ENCODE measurements at places on chromosomes 12 and 14.

DNA sequence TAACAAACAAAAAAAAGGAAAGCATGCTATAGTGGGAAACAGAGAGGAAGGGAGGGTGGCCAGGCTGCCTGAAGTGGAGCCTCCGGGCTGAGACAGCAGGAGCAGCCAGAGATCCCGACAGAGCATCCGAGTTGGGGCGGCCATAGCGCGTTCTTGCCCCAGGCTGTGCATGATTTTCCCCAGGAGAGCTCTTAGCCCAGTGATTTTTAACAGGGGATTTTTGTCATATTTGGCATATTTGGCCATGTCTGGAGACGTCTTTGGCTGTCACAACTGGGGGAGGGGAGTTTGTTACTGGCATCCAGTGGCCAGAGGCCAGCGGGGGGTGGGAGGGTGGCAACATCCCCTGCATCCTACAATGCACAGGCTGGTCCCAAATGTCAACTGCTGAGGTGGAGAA is 23.6 kb downstream of the BDKRB1 start:
- no peak for DNase-seq

- no peak for DNase-seq
Measured at GRCh38 chr14:100429537-100429936, 106.4 kb downstream of the SLC25A47 start.

GRCh38 chr12:91974541-91975085 is 171.0 kb downstream of the BTG1 start:
- DNase-seq: no peak

DNA sequence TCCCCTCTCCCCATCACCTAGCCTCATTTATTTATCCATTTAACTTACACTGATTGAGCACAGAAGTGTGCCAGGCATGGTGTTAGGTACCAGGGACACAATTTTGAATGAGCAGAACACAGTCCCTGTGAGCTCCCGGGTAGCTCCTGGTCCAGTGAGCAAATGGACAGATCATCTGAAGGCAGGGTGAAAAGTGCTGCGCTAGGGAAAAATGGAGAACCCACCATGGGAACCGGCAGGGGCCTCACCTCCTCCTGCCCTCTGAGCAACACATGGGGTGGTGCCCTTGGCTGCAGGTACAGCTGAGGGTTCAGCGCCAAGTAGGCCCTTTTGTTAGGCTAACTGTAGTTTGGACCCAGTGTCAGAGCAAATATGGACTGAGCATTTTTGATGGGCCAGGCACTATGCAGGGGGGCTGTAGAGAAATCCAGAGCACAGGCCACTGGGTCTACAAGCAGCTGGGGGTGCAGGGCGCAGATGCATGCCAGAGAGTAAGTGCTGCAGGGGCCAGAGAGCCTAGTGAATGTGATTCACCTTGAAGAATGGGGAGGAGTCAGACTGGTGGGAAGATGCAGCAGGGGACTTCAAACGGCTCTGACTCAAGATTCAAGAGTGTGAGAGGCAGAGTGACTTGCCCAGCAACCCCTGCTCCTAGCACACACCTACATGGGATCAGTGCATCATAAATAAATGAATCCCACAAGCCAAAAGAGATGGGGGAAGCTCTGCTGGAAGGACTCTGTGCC is 28.2 kb downstream of the LTBP2 start:
- no peak for DNase-seq

GRCh38 chr14:58463147-58463546 is 35.6 kb downstream of the KIAA0586 start:
- no peak for DNase-seq

DNA sequence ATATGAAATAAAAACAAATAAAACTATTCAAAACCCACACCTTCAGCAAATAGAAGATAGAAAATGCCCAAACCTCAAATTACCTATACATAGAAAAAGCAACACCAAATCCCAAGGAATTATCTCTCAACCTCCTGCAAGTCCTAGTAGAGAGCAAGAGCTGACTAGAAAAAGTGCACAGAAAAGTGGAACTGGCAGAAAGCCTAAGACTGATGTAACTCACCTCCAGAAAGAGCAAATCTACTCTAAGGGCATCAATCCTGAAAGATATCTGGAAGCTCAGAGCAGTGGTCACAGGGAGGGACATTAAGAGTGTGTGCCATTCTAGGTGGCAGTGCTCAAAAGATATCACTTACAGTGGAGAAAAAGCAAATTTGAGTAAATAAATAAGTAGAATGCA is 62.1 kb upstream of the PLEKHG7 start:
- no peak for DNase-seq

GRCh38 chr14:75156901-75157300 is 19.5 kb downstream of the TMED10 start:
- DNase-seq: no peak

GRCh38 chr12:22415342-22416309 is 81.1 kb upstream of the ST8SIA1 start:
- no peak for DNase-seq
